Right renal cortex interstitium (tissue), 3 donors: ENCODE measurements at places on chromosomes 1 and 21. TPM values are rescaled to one million over a fixed set of nuclear protein-coding genes. Genes with fewer than 3 reads are reported as not detected.

DNA sequence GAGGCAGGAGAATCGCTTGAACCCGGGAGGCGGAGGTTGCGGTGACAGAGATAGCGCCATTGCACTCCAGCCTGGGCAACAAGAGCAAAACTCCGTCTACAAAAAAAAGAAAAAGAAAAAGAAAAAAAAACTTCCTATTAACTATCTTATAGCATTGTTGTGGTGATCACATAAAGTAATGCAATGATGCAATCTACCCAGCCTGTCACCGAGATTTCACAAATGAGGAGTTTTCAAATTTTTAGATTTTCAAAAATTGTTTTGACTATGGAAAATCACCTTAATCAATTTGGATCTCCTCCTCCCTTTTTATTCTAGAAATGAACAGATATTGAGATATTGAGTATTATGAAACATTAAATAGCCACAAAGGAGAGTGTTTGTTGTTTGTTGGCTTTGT is 8.0 kb downstream of the FMO5 start:
- no peak for DNase-seq

DNA sequence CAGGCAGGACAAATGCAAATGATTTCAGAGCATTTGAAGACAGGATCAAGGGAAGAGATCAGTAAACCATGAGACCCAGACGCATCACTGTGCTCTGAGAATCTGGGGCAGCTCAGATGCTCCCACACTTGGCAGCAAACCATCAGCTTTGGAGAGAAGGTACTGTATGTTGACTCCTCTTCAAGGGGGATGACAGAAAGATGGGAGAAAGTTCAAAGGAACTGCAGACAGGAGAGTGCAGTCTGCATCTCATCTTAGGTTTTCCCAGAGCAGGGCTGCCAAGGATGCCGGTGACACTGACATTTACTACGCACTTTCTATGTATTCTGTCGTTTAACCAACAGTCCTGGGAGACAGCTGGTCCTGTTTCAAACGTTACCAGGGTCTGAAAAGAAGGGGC is 35.8 kb downstream of the OLFML2B start:
- no peak for DNase-seq

DNA sequence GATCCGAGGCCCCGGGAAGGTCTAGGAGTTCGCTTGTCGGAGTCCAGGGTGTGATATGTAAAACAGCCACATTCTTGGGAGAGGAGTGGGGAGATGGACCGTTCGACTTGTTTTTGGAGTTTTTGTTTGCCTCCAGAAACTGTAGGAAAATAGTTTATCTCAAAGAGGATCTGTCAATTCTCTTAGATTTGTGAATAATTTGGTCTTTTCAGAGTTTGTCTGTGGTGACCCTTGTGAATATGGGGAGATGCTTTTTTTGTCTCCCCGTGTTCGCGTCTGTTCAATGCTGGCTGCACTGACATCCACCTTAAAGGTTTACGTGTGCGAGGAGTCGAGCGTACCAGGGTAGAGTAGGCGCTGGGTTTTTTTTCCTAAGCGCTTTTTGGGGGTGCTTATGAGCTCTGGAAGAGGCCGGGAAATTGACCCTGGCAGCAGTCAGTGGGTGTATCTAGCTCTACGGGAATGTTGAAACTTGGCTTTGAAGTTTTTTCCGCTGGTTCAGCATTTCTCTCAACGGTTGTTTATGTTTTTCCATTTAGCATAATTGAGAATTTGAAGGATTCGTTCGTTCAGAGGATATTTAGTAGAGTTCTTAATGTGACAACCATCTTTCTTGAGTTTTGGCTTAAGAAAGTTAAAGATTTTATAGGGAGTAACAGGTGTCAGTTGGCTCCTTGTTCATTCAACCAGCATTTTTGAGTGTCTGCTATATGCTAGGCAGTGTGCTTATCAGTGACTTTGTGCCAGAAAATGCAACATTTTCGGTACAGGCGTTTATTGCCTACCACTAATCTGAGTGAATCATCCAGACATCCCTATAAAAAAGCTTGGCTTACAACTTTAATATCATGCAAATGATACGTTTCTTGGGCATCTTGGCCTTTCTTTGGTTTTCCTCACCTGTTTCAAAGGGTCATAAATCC is 1.2 kb downstream of the SZRD1 start:
- DNase-seq, result no peak

- DNase-seq, result no peak
These were observed 13.4 kb upstream of the KIAA1614 start for GRCh38 chr1:180899262-180899661.

GRCh38 chr1:24190983-24191461 is 3.9 kb upstream of the IFNLR1 start:
- DNase-seq, result no peak

DNA sequence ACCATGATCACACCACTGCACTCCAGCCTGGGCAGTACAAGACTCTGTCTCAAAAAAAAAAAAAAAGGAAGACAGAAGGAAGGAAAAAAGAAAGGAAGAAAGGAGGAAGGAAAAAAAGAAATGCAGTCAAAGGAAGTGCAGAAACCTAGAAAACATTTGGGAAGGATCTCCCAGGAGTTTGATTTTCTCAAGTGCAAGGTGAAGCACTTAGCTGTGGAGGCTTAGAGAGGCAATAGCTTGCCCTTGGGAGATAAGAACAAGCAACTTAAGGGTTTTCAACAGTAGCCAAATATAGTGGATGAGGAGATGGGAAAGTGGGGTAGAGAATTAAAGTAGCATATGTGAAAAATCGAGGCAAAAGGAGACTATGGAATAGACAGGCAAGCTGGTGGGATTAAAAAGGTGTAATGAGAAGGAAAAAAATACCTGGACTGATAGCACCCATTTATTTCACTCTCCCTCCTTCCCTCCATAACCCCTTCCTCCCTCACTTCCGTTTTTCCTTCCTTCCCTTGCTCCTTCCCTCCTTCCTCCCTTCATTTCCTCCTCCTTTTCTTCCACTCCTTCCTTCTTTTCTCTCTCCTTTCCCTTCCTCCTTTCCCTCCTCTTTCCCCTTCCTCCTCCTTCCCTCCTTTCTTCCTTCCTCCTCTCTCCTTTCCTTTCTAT is 6.8 kb upstream of the FAM89A start:
- DNase-seq, result no peak

Gene MINDY1
- polyA plus RNA-seq, result 41.3 TPM

Gene KRTAP13-2
- polyA plus RNA-seq, result not detected

Gene SPRR5
- not detected for polyA plus RNA-seq
